Activated CD4-positive, CD25-positive, alpha-beta regulatory T cell treated with anti-CD3 and anti-CD28 coated beads, Interleukin-2, amount 50 U/mL, for 72 hours (primary cell): ENCODE measurements at places on chromosomes 5 and 9.

GRCh38 chr9:124813501-124814163 is 36.7 kb downstream of the OLFML2A start:
- DNase-seq, result no peak

GRCh38 chr9:125429476-125430160 is 168.0 kb downstream of the GAPVD1 start:
- no peak for DNase-seq

GRCh38 chr5:79809743-79810142 is 120.1 kb downstream of the CMYA5 start:
- no peak for DNase-seq

GRCh38 chr5:161152415-161152940 is 300.5 kb upstream of the ATP10B start:
- DNase-seq, result no peak

DNA sequence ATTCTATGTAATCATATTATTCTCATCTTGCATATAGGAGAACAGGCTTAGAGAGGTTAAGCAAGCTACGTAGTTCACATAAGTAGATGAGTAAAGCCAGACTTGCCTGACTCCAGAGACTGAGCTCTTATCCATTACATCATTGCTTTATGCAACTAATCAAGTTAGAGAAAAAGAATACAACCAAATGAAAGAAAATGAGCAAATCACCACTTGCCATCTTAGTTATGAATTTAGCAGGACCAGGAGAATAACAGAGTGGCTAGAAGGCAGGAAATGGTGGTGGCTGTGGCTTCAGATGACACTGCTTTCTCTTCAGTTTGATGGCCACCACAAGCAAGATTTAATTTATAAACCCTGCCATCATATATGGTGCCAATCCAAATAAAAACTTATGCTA is 26.6 kb downstream of the POC5 start:
- DNase-seq, result no peak
